Gastroesophageal sphincter (tissue), 4 donors: ENCODE measurements at places on chromosomes 2 and 18. TPM values are rescaled to one million over a fixed set of nuclear protein-coding genes. Genes with fewer than 3 reads are reported as not detected.

GRCh38 chr2:26020231-26020640 is 13.6 kb upstream of the RAB10 start:
- no peak for ATAC-seq

- no peak for ATAC-seq
These were observed 40.8 kb downstream of the GTF3C3 start for GRCh38 chr2:196758474-196759377.

DNA sequence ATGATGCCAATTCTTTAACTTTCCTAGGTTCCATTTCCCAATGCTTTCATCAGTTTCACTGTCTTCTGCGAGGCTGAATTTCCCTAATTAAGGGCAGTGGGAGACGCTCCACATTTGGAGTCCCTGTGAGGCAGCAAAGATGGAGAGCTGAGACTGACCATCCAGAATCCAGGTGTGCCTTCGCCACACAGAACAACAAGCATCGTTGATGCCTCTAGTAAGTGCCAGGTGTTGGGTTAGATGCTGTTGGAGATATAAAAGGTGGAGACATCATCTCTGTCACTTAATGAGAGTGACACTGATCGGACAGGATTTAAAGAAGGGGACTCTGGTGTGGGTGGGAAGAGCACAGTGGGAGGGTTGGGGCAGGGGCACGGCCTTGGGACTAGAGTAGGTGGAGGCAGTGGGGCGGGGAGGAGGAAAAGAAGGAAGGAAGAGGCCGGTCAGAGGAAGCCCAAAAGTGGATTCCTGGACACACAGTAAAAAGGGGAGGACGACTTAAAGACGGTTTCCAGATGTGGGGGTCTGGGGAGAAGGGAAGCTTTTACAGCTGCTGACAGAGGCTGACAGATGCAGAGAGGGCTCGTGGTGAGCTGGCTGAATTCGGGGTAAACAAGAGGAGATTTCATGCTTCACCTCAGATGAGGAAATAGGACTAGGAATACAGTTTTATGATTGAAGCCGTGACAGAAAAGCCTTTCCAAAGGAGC is 113.0 kb downstream of the BCL2 start:
- no peak for ATAC-seq

DNA sequence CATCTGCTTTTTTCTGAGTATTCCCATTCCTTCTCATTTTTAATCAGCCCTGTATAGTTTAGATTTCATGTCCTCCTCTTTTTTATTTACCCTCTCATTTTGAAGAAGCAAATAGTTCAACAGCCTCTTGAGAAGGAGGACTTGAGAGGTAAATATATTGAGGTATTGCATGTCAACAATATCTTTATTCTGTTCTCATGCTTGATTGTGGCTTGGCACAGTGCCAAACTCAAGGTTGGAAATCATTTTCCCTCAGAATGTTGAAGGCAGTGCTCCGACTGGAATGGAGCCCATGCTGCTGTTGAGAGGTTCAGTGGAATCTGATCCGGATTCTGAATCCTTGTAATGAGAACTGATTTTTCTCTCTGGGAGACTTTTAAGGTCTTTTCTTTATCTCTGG is 31.0 kb upstream of the GALNT3 start:
- ATAC-seq = no peak

- no peak for ATAC-seq
These were observed 4.8 kb downstream of the ONECUT2 start for GRCh38 chr18:57439985-57440330.

DNA sequence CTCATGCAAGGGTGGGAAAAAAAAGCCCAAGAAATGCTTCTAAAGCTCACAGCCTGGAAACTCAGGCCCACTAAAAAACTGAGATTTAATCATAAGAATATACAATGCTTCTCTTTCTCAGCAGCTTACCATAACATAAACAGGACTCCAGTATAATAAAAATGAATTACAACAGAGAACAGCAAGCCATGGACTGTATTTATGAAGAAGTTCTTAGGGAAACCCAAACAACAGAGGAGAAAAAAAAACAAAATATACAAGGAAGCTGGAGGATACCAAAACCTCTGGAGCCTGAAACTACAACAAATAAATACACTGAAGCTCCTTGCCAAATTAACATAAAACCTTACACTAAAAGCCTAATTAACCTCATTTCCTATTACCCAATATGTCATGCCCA is 187.8 kb downstream of the RDH14 start:
- no peak for ATAC-seq

GRCh38 chr2:27855476-27855875 is 34.7 kb downstream of the RBKS start:
- no peak for ATAC-seq

DNA sequence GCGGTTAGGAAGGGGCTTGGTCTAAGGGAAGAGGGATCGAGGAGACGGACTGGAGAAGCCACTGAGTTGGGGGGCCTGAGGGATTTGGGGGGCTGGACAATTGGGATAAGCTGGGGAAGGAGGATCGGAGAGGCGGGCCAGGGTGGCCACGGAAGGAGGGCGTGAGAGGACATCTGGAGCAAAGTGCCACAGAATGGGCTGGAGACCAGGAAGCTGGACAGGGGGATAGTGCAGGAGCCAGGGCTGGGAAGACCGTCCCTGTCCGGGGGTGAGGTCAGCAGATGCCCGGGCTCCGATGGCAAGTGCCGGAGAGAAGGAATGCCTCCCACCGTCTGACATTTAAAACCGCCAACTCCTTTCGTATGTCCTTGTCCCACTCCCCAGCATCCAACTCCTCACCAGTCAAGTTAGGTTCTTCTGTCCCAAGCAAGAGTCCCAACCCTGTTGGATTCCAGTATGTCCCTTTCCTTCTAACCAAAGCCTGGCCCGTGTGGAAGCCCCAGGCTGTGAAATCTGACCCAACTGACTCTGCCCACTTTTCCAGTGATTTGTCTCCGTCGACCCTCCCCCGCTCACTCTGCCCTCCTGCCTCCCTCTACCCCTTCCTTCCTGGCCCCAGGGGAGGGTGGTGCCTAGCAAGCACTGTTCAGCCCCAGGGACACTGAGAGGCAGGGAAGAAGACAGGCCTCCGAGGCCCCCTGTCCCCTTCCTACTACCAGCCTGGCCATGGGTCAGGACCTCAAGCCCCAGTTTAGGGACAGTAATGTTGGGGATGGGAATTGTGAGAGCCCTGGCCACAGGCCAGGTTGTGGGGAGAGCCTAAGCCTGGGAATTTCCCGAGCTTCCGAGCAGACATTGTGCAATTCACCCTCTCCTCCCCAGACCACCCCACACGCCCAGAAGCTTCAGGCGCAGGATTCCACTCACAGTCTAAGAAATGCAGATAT is 31.5 kb upstream of the TMBIM1 start:
- ATAC-seq = peak; percentile 18

DNA sequence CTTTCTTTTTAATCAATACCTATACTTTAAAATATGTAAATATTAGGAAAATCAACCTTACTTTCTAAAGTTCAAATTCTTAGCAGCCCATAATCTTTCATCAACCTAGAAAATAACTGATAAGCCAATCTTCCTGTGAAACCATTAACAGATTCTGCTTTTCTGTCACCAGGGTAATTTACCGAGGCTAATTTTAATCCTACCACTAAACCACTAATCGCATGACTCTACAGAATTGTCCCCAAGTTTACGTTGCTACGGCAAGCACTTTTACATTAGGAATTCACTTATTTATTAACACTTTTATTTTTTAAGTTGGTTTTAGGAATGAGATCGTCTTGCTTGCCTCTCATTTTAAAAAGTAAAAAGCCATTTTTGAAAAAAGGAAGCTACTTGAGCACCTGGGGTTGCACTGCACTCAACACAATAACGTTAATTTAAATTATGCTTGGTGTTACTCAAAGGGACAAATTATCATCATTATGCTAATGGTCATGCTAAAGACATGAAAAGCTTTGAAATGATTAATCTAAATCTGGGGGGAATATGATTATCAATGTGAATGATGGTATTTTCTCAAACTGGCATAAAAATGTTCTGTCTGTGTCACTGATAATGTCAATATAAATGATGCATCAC is 10.2 kb downstream of the ZNF516 start:
- ATAC-seq = no peak

DNA sequence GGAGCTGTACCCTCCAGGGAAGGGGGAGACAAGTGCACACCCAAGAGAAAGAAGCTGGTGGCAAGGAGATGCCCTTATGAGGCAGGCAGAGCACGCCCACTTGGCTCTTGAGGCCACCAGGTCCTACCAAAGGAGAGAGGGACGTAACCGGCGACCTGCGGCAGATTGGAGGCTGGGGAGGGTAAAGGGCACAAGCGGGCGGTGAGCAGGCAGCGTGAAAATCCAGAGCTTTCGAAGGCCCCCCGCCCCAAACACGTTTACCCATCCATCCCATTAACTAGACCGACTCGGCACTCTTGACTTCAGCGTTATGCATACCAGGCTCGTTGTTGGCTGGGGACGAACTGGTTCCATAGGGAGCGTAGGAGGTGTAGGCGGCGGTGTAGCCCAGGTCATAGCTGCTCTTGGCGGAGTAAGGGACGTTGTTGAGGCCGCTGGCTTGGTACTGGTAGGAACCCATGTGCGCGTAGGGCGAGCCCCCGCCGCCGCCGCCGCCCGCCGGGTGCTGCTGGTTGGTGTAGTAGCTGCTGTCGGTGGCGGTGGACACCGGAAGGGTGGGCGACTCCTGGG is 794 bp downstream of the DLX2 start:
- ATAC-seq = peak; percentile 11

- ATAC-seq = no peak
These were observed 48.9 kb downstream of the APLF start for GRCh38 chr2:68516051-68516955.

OXER1 gene
- total RNA-seq = 1.5 TPM

KLHL30 gene
- total RNA-seq = 3.1 TPM

TMEM169 gene
- 0.78 TPM for total RNA-seq

KLHL41 gene
- total RNA-seq = 0.69 TPM

AAMP gene
- total RNA-seq = 107 TPM

ANKRD36B gene
- total RNA-seq = 7.2 TPM
